ENCODE measurements at places on chromosomes 6 and 20.

GRCh38 chr6:142966294-142966693, 21.3 kb upstream of the HIVEP2 start:
- DNase-seq = no peak

DNA sequence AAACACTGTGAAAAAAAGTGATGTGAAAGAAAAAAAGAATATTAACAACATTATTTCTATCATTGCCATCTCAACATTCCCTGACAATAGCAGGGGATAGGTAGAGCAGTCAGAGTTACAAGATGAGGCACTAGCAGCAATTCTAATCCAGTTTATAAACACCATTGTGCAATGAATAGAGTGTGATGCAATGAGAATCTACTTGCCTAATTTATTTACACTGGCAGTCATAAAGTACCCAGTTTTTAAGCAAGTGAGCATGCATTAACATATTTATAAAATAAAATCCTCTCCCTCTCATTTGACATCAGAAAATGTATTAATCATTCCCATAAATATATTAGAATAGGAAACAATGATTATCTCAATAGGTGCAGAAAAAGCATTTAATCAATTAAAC, 2.5 kb upstream of the MANEA start:
- DNase-seq = no peak

DNA sequence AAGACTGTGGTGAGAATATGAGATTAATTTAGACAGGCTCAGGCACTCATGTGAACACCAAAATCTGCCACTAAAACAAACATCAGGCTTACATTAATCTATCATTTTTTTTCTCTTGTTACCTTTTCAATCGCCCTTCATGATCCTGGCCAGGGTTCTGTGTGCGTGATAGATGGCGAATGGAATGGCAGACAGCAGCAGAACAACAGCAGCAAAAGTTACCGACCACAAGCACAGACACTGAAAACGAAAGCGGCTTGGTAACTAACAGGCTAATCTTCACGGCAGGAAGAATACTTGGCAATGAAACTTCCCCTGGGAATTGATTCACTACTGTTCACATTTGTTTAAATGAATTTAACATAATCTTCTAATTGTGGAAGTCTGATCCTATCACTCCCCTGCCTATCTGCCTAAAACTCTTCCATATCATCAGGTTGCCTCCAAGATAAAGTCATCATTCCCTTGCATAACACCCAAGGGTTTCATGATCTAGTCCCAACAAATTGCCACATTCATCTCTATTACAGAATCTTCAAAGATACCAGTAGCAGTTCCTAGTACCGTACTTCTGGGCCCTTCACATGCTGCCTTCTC, 28.7 kb downstream of the PTPRK start:
- DNase-seq = no peak

DNA sequence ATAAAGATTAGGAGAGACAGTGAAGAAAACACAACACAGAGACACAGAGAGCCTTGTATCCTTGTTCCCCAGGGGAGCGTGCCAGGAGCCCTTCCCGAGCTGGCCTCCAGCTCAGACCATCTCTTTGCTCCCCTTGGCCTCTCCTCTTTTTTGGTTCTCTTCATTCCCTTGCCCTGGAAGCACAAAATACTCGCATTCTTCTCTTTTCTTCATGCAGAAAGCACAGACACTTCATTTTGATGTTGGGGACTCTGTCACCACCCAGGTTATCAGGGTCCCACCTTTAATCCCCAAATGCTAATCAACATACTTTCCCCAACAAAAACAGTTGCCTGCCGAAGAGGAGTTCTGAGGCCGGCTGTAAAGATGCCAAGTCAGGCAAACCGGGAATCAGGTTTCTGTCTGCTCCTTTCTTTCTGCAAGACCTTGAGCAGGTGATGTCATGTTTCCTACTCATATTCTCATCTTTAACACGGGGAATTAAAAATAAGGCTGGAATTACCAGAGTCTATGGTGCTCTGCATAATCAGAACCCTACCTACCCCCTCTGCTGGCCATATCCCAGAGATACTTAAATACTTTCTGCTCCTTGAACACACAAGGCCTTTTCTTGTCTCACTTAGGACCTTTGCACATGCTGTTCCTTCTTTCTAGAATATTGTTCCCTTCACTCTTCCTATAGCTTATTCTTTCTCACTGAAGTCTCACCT, 21.7 kb downstream of the TGM6 start:
- DNase-seq = no peak

- no peak for DNase-seq
Measured at GRCh38 chr6:127207591-127208120, 59.0 kb upstream of the RNF146 start.

- no peak for DNase-seq
Measured at GRCh38 chr6:124057461-124057860, 253.8 kb downstream of the NKAIN2 start.

DNA sequence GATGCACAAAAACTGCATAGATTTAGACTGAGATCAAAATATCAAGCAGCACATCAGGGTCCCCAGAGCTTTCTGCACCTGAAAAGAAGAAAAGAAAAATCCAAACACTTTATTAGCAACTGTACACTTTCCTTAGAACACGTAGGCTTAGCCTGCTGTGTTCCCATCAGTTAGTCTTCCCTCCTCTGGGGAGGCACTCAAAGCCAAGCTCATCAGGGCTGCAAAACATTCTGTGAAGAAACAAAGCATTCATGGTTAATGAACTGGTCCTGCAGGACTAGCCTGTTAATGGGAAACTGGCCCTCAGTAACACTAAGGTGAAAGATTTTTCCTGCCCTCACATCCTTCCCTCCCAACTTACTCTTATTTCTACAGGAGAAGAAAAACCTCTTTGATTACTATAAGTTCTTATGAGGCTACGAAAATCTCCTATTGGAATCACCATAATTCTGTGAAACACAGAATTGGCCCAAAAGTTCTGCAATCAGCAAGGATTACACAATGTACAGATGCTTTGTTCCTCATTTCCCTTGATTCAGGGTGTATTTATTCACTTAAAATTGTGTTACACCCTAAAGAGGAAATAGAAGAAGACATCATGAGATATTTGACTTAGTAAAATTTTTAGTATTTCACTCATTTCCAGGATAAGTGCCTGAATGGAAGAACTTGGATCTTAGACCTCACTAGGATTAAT, 901.0 kb upstream of the MAP3K7 start:
- no peak for DNase-seq

- DNase-seq = no peak
Measured at GRCh38 chr6:137099689-137100403, 55.1 kb upstream of the IL20RA start.

GRCh38 chr20:844473-845225, 11.1 kb downstream of the FAM110A start:
- peak; percentile 94 for DNase-seq

DNA sequence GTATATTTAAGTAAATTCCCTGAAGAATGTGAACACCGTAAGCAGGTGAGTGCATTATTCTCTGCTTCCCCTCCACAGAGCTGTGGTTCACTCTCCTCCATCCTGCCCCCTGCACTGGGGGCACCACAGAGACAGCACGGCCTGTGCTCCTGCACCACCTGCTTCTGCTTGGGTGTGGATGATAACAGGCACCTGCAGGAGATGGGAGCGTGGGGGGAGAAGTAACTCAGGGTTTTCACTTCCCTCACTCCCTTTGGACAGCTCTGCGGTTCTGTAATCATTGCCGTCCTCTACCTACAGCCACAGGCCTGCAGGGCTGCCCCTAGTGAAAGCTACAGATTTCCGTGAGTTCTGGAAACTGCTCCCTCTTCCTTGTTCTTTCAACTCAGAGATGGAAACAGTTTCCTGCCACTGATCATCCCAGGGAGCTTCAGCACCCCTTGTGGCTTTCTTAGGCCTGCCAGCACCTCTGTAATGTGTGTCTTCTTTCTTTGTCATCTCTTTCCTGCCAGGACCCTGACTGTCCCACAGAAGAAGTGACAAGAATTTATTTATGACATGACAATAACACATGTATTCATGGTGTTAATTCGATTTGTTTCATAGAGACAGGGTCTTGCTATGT, 21.3 kb upstream of the MICB start:
- DNase-seq = no peak

DNA sequence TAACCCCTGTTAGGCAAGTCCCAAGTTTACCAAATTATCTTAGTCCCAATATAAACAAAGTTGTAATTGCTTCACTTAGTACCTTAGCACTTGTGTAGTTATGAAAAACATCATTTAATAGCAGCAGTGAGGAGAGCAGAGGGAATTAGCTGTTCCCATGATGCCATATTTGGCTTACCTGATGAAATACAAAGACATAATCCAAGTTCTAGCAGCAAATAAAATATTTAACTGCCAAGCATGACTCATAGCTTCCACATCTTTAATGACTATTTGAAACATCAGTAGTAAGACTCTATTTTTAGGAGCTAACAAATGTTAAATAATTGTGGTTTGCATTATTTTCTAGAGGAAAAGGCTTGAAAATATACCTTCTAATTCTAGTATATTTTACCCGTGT, 94.0 kb upstream of the MCHR2 start:
- DNase-seq = no peak

DNA sequence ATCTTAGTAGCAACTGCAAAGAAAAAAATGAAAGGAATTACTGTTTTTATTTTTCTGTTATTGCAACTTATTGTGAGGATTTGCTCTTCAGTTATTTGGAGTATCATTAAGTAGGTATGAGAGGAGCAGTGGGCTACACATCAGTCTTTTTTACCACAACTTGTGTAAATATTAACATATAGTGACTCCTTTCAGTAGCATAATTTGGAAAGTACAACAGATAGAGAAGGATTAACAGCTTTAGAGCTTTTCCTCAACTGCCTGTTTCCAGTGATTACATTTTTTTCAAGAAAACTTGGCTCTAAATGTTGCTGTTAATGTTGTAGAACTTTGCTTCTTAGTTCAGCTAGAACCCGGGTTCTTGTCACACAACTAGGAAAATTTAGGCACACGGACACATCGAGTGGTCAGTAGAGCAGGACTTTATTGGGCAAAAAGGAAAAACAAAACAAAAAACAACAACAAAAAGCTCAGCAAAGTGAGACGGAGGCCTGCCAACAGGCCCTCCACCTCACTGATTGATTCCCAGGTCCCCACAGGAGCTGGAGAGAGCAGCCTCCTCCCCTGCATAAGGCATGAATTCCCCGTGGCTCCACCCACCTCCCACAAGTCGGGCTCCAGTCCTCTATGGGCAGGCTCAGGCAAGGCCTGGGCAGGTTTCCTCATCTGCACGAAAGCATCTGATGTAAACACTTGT, 75.1 kb downstream of the ADGRG6 start:
- no peak for DNase-seq

DNA sequence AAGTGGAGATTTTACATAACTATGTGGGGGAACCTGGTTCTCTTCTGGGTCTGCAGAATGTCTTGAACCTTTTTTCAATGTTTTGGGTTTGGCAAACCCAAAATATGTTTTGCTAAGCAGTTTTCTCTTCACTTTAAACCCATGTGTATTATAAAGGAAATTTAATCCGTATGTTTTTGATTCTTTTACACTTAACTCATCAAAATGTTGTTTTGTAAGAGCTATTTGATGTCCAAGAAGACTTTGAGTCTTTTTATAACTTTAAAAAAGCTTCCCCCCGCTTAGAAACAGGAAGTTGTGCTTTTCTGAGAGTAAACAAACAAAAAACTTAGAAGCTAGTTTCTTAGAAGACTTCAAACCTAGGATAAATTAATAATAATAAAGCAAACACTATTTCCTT, 81.9 kb upstream of the CEP162 start:
- DNase-seq = no peak

GRCh38 chr6:34964564-34964963, 75.5 kb downstream of the ANKS1A start:
- DNase-seq = no peak
